ENCODE measurements at places on chromosomes 6 and 20.

DNA sequence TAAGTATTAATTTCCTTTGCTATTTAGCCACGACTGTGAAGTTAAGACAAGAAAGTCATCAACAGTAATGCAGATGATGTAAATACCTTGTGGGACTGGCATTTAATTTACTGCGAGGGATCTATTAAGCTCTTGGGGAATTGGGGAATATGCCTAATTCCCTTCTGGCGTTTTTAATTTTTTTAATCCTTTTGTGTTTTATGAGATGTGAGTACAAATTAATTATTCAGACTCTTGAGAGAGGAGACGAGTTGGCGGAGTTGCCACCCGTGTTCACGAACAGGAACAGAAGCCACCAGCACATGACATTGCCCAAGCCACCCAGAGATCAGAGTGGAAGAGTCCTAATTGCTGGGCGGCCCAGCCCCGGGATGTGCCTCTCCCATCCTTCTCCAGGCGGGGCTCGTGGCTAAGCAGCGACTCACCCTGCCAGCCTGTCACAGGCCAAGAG is 533 bp upstream of the CRYBG1 start:
- no peak for DNase-seq

DNA sequence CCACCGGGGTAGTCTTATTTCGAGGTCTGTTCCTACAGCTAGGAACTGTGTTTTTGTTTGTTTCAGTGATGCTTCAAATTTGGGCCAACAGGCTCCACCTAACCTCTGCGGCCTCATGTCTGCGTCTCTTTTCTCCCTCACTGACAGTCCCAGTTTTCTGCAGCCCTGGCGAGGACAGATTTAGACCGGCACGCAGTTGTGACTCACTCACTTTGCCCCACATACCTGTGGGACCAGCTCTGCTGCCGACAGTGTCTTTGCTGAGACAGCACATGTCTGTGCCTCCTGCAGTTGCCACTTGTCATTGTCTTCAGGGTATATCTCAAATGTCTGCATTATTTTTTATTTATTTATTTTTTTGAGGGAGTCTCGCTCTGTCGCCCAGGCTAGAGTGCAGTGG is 29.2 kb downstream of the OSBPL2 start:
- DNase-seq = no peak

DNA sequence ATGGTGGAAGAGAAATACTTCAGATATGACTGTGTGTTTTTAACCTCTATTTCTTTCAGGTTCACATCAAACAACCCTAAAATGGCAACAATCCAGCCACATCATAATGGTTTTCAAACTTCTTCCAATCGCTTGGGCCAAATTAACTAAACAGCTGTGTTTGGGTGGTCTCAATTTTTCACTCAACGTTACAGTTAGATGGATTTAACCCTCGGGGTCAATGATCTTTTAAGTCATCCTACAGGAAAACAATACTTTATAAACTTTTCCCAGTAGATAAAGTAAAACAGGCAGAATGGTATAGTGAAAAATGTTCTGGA is 60.4 kb downstream of the EPB41L2 start:
- DNase-seq = no peak

DNA sequence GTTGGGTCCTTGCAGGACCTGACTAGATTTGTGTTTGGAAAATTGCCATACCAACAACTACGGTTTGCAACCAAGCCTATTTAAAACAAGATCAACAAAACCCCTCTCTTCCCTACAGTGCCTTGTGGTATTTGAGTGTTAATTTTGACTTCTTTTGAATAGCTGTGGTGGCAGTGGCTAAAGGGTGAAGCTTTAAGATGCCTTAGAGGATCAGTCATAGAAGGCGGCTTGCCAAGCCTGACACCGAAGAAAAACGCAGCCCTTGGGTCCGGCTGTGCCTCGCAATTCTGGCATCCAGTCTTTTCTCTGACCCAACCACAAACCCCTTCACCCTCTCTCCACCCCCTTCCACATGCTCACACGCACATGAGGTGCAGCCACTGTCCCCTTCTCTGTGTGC is 32.6 kb downstream of the BMP6 start:
- no peak for DNase-seq

DNA sequence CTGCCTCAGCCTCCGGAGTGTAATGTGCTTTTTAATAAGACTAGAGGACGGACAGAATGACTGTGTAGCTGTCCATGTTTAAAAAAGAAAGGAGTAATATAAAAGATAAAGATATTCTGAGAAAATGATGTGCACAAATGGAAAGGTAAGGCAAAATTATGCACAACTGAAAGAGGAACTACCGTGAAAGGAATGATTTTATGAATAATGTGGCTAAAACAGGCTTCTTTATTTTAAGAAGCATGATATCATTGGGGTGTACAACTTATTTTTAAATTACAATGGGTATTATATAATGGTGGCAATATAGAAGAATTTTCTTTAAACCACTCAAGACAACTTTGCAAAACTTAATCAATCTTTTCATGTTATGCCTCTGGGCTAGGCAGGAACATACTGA is 78.1 kb downstream of the FIG4 start:
- no peak for DNase-seq

Measured in anterior cingulate cortex (tissue), 58 donors.